SJCRH30 (cell line): ENCODE measurements at places on chromosomes 7 and 10. TPM values are rescaled to one million over a fixed set of nuclear protein-coding genes. Genes with fewer than 3 reads are reported as not detected.

The KCND2 gene
- total RNA-seq: not detected in 2 replicates

The DGKI gene
- total RNA-seq: 0.05 TPM in 1 of 2 replicates, not detected in the other

The PLXNA4 gene
- total RNA-seq: 11.2 and 11.5 TPM in 2 replicates

GRCh38 chr10:132955479-132955878, 13.1 kb upstream of the CFAP46 start:
- H3K4me3 ChIP-seq: no peak overlapping the region
- no peaks in the 10 kb centered on the region for H3K4me1 ChIP-seq
- no peak overlapping the region for H3K27ac ChIP-seq
- no peaks in the 10 kb centered on the region for H3K27me3 ChIP-seq

GRCh38 chr7:117385363-117386109, 41.8 kb downstream of the ASZ1 start:
- no peak overlapping the region for H3K27ac ChIP-seq
- H3K4me3 ChIP-seq: no peak overlapping the region
- no peaks in the 10 kb centered on the region for H3K27me3 ChIP-seq
- H3K36me3 ChIP-seq: no peaks in the 10 kb centered on the region
- peak; percentile 13 for DNase-seq

- DNase-seq: no peak
- H3K27ac ChIP-seq: no peak overlapping the region
- no peaks in the 10 kb centered on the region for H3K4me1 ChIP-seq
- no peaks in the 10 kb centered on the region for H3K36me3 ChIP-seq
- no peaks in the 10 kb centered on the region for H3K27me3 ChIP-seq
Observed at GRCh38 chr10:26944261-26944882, 83.6 kb upstream of the ABI1 start.

GRCh38 chr10:130398090-130398994, 262.2 kb downstream of the GLRX3 start:
- H3K27me3 ChIP-seq: no peaks in the 10 kb centered on the region
- no peaks in the 10 kb centered on the region for H3K4me1 ChIP-seq
- no peak overlapping the region for H3K27ac ChIP-seq
- H3K36me3 ChIP-seq: no peaks in the 10 kb centered on the region

DNA sequence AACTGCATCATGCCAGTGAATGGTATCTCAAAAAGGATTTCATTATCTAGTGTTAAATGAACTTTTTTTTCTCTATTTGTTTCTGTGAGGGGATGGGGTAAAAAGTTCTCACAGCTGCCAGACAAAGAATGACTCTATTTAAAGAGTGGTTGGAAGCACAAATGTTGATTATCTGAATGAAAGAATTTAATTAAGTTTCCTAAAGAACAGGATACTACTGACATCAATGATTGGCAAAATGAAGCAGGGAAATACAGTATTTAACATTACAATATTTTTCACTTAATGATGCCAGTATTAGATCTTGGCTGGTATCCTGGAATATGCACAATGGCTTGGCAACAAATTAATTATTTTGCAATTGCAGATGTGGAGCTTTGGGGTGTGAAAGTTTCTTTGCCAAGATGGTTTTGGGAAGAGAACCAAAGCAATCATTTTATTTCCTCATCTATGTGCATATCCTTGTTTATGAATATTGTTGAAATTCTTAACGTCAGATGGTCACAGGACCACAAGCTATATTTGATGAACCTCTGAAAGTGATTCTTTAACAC, 336.8 kb downstream of the ARL4A start:
- H3K36me3 ChIP-seq: no peaks in the 10 kb centered on the region
- no peak for DNase-seq
- H3K4me3 ChIP-seq: no peak overlapping the region
- peaks cover 9% of the 10 kb centered on the region for H3K4me1 ChIP-seq

- DNase-seq: peak; percentile 24
- H3K4me3 ChIP-seq: peak overlapping the region; percentile 62
- H3K4me1 ChIP-seq: peaks cover 3% of the 10 kb centered on the region; the same call in 1 of the 2 replicates
- no peak overlapping the region for H3K27ac ChIP-seq
Observed at GRCh38 chr10:124743191-124744101, 732 bp downstream of the FAM53B start.

DNA sequence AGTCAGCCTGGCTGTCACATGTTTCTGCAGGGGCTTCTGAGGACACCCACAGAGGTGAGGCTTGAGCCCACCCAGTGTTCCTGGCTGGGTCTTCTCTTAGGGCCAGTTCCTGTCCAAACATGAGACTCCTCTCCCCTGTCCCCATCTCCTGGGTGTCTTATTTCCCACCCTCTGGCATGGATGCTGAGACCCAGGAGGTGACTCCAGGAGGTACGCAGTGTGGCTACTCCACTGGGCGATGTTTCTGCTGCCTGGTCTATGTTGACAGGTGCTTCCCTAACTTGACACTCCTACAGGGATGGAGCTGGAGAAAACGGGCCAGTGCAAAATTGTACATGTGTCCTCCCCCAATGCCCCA, 26.3 kb upstream of the LOXL4 start:
- peaks cover 28% of the 10 kb centered on the region for H3K4me1 ChIP-seq
- no peaks in the 10 kb centered on the region for H3K36me3 ChIP-seq
- H3K27ac ChIP-seq: no peak overlapping the region
- no peak overlapping the region for H3K4me3 ChIP-seq
- no peak for DNase-seq
- no peaks in the 10 kb centered on the region for H3K27me3 ChIP-seq

GRCh38 chr10:60809157-60809556, 30.9 kb downstream of the CDK1 start:
- H3K27ac ChIP-seq: no peak overlapping the region
- no peaks in the 10 kb centered on the region for H3K27me3 ChIP-seq
- H3K4me3 ChIP-seq: no peak overlapping the region
- no peak for DNase-seq
- H3K36me3 ChIP-seq: no peaks in the 10 kb centered on the region
- H3K4me1 ChIP-seq: no peaks in the 10 kb centered on the region; the same call in 1 of the 2 replicates

GRCh38 chr7:143387156-143387975, 6.2 kb downstream of the ZYX start:
- H3K27ac ChIP-seq: no peak overlapping the region
- no peak for DNase-seq
- peaks cover 35% of the 10 kb centered on the region for H3K36me3 ChIP-seq
- no peak overlapping the region for H3K4me3 ChIP-seq
